CD4-positive, alpha-beta T cell treated with Interleukin-6 for 4 hours (primary cell): ENCODE measurements at places on chromosomes 12 and 14.

DNA sequence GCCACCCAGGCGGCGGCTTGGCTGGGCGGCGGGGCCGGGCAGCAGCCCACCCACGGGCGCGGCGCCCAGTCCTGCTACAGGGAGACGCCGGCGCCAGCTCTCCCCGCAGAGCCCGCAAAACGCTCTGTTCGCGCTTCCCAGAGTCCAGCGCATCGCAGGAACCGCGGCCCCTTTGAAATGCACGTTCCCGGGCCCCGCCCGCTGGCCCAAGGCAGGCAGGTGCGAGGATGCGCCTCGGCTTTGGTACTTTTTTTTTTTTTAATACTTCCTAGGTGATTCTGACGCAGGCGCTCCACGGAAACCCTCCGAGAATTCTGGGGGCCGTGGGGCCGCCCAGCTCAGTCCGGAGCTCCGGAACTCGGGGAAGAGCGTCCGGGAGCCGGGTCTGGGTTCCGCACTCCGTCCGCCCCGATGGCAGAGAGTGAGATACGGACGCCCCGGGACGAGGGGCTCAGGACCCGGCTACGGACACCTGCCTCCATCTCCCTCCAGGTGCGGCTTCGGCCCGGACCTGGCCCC is 483 bp downstream of the POC1B start:
- DNase-seq, result peak; percentile 51

DNA sequence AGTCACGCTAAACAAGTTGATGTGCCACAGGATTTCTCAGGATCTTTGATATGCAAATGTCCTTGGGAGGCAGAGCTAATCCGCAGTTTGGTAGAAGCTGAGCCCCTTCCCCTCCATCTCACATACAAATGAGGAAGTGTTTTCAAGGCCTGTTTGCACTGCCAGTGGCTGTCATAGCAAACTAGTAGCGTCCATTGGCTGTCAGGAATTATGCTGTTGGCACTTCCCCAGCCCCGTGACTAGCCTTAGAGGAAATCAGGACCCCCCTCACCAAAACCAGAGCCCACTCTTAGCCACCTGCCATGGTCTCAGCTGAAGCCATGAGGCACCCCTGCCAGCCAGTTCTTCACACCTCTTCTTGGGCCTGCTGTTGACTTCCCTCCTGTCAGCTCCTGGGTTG is 253.9 kb downstream of the CACNA1C start:
- no peak for DNase-seq

GRCh38 chr12:131643631-131644452 is 67.0 kb upstream of the SFSWAP start:
- DNase-seq, result no peak

GRCh38 chr14:89085231-89085731 is 260.8 kb downstream of the TTC8 start:
- DNase-seq, result no peak
